Stimulated activated CD8-positive, alpha-beta memory T cell treated with anti-CD3 and anti-CD28 coated beads, Interleukin-7, amount 100 ng/mL, for 4 hours (primary cell): ENCODE measurements at places on chromosomes 1 and 21.

DNA sequence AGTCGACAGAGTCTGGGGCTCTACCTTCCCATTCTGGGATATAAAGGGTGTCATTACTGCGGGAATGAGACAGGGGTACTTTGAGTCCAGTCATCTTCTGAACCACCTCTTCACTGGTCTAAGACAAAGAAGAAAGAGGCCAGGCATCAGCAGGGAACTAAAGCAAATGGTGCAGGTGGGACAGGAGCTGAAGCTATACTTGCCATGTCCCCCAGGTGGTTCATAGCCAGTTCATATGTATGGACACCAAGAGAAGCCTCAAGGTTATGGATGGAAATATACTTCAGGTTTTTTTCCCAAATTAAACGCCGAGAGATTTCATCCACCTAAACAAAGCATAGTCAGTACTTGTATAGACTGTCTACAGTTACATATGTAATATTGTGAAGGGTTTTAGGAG is 2.2 kb downstream of the CTSK start:
- no peak for DNase-seq

DNA sequence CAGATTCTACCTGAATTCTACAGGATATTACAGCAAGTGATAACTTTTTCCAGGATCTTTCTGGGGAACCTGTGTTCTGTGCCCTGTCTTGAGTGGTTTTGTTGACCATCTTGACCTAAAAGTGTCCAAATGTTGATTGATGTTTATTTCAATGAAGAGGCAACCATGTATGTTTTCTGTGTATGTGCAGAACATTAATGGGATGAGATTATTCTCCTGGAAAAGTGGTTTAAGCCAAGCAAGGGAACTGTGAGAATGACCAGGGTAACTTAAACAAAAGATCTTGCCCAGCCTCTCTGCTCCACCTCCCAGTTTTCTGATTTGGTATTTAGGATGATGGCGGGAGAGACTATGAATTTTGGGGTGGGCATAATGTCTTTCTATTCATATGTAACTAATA is 1.0 kb upstream of the SAMD13 start:
- no peak for DNase-seq

GRCh38 chr21:34612056-34612455 is 2.9 kb downstream of the RCAN1 start:
- DNase-seq: no peak

GRCh38 chr21:41170442-41170841 is 2.5 kb downstream of the BACE2 start:
- DNase-seq: no peak

DNA sequence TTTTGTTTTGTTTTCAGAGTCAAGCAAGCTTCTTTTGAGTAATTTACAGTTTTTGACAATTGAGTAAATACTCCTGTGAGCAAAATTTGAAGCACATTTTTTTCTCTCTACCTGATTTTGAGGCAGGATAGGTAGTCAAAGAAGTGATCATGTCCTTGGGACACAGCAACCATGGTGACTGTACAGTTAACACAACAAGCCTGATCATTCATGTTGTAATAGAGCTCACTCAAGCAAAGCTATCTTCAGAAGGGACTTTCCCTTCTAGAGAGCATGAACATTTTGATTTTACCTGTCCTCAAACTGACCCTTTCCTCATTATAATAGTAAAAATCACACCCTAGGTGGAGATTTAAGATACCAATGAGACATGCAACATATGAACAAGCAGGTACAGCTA is 126.5 kb upstream of the KCNK1 start:
- DNase-seq: no peak

GRCh38 chr1:202144402-202145067 is at the start of gene ARL8A:
Gene ARL8A (minus strand): TSS chr1:202144737. CDS start chr1:202144572, 165 bp downstream.
- no peak for DNase-seq

DNA sequence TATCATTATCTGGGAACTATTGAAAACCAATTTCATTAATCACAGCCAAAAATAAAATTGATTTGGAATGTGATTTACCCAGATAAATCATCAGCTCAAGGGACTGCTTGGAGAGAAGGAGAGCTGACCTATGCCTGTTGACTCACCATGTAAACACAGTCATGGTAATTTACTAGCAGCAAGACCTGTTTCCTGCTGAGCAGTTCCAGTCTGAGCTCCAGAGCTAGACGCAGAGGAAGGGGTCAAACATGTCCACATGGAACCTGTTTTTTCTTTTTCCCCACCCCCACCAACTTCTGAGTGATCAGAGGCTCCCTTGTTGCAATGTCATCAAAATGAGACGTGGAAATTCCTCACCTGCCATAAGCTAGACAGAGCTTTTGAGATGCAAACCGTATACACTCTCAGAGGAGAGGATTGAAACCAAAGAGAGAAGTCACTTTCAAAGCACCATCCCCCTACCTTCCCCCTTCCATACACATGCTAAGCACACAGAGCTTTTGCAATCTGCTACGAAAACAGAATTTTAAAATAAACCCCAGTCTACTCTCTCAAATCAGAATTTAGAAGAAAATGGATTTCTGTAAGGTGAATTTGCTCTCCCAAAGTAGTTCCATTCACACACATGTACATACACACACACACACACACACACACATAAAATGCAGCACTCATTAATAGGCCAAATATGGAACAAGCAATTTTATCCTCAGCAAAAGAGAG is 55.9 kb upstream of the PTGFRN start:
- DNase-seq: no peak

GRCh38 chr1:167401260-167401873 is 117.0 kb downstream of the CD247 start:
- peak; percentile 25 for DNase-seq

GRCh38 chr1:63322114-63322943 is at the start of gene FOXD3:
Gene FOXD3 (plus strand): TSS chr1:63322567. CDS start chr1:63323059, 492 bp downstream.
- DNase-seq: no peak

DNA sequence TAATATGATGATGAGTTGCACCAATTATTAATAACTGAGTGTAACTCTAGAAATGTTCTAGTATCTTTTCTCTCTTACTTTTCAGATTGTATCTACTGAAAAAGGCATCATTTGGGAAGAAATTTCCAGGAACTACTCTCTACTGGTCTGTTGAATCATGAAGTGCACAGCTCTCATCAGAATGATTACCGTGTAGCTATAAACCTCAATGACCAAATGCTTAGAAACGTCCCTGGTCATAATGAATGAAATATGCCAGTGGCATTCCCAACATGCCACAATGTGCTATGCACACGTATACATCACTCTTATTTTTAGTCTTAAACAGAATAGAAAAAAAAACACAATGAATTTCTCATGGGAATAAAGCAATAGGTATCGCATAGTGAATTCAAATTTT is 534.3 kb upstream of the OLFM3 start:
- DNase-seq: no peak

DNA sequence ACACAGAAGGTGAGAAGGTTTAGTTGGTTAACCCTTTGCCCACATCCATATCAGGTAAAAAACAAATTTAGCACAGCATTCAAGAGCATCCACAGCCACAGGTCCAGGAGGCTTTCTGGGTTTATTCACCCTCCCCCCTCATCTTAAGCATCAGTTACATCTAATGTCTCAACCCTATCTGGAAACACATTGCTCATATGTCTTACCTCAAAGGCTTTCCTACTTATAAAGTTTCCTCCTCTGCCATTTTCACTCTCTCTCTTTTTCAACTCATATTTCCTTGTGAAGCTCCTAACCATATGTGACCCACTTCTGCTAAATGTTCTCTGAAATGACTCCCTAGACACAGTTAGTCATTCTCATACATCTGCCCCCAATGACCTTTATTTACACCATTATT is 47.9 kb upstream of the RUNX1 start:
- DNase-seq: no peak

DNA sequence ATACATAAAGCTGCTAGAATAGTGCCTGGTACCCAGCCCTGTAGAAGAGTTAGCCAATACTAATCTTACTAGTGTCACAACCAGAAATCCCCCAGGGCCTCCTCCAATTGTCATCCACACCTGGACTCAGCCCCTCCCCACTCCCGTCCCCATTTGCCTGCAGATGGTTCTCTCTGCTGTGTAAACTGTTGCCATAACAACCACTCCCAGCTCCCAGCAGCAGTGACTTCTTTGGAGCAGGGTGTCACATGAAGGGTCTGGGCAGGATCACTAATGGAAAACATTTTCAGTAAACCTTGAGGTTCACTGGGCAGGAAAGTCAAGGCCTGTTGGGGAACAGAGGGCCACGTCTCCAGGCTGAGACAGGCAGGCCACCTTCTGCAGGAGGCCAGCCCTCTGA is 126.0 kb upstream of the IPO9 start:
- no peak for DNase-seq

- no peak for DNase-seq
Measured at GRCh38 chr1:147091801-147092200, 80.5 kb downstream of the PRKAB2 start.

DNA sequence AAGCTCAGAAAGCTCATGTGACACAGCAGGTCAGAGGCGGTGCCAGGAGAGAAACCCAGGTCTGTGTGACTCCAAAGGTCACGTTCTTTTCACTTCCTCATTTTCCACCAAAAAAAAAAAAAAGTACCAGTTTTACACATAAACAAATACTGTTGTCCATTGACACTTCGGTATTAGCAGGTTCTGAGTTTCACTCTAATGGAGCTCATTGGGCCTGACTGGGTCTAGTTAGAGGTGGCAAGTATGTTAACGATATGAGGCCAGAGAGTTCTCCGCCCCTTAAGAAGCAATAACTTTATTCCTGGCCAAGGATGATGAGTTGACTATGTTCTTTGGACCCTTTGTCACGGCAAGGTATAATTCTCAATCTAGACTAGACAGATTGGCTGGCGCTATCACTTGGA is 30.0 kb upstream of the SDE2 start:
- DNase-seq: no peak

DNA sequence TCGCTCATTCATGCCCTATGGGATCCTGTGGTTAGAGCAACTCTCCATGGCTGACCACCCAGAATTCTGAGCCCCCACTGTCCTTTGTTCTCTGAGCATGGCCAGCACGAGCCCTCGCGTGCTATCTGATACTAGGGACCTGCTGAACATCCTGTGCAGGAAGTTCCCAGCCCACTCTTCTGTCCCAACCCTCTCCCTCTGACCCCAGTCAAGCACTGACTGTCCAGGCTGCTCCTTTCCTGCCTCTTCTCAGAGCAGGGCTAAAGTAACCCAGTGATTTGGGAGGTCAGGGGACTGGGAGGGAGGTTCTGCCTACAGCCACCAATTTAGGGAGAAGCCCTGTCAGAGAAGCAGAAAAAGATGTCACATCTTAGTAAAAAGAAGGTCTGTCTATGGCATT is 21.2 kb downstream of the CYP4B1 start:
- DNase-seq: no peak

- no peak for DNase-seq
Measured at GRCh38 chr1:99943223-99943794, 26.5 kb upstream of the SLC35A3 start.

DNA sequence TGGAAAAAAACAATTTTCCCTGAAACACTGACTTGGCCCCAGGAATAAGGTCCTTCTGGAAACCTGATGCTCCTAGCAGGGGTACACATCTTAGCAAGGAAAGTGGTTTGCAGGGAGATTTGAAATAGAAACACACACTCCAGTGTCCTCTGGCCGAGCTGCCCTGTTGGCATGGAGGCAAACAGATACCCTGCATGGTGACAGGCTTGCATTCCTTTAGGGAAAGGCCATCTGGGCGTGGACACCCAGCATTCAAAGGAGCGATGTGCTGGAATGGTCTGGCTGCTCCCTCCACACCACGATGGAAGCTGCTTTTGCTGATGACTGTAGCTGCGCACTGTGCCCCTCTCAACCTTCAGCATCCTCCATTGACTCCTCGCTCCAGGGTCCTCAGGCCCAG is 41.5 kb upstream of the BCAR3 start:
- DNase-seq: no peak

- no peak for DNase-seq
Measured at GRCh38 chr1:18178111-18178510, 70.5 kb downstream of the IGSF21 start.

DNA sequence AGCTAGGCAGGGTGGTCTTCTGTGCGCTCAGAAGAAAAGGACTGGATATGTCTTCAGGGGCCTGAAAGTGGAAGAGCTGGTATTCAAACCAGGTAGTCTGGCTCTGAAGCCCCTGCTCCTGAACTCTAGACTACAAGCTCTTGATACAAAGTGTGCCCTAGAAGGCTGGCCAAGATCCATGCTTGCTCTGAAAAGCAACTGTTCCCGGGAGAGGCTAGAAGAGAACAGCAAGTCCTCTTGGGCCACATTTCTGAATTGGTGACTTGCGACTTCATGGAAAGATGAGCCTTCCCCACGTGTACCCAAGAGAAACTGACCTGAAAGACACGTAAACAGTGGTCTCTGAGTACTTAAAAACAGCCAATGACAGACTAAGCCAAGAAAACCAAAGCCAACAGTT is 123.3 kb upstream of the GRIK3 start:
- DNase-seq: no peak

GRCh38 chr1:63407002-63407401 is 39.6 kb downstream of the ALG6 start:
- no peak for DNase-seq

GRCh38 chr21:32605469-32605868 is 6.7 kb downstream of the CFAP298 start:
- no peak for DNase-seq

- no peak for DNase-seq
Measured at GRCh38 chr21:16993416-16994038, 519.3 kb upstream of the CXADR start.

DNA sequence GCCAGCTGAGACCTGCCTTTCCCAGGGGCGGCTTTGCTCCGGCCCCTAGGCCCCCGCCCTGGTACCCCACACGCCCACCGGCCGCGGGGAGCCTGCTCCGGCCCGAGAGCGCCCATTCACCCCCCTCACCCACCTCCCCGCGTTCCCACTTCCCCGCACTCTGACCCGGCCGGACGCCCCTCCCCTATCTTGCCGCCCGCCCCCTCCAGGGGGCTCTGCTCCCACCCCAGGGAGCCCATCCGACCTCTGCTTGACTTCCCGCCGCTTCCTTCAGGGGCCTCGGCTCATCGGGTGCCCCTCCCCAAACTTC is 466 bp downstream of the HTR6 start:
- DNase-seq: no peak

DNA sequence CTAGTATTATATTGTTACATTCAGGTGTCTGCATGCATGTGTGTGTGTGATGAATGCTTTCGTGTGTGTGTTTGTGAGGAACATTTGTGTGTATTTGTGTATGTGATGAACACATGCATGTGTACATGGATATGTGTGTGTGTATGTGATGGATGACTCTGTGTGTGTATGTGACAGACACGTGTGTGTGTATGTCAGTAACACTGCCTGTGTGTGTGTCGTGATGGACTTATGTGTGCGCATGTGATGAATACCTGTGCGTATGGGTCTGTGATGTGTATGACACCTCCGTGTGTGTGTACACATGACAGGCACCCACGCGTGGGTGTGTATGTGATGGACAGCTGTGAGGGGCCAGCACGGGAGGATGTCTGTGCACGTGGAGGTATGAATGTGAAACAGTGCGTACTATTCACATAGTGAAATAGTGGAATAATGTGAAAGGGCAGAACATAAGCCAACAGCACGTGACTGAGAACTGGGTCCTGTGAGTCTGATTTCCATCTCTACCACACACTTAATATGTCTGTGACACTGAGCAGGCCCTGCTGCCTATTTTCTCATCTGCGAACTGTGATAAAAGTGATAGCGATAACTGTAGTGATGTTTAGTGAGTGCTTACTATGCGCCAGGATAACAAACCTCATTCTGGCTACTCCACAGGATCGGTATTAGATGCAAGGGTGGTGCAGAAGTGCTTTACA is 41.8 kb upstream of the CSF3R start:
- DNase-seq: no peak
